Muscle of back (tissue), 13 donors: ENCODE measurements at places on chromosomes 12 and 14.

DNA sequence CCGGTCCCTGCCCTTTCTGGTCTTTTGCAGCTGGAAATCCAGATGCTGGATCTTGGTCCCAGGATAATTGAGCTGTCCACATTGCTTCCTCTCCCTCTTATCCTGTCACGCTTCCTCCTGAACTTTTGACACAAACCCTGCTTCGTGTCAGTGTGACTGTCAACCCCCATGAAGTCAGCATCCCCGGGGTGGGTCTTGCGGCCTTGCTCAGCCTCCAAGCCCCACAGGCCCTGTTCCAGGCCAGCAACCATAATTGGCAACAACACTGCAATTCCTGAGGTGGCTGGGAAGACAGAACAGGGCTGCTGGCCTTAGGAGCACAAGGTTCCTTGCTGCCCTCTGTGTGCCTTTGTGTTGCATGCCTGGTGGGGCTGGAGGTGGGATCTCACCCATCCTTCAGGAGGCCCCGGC is 74.9 kb downstream of the NTF3 start:
- peak; percentile 14 for DNase-seq

DNA sequence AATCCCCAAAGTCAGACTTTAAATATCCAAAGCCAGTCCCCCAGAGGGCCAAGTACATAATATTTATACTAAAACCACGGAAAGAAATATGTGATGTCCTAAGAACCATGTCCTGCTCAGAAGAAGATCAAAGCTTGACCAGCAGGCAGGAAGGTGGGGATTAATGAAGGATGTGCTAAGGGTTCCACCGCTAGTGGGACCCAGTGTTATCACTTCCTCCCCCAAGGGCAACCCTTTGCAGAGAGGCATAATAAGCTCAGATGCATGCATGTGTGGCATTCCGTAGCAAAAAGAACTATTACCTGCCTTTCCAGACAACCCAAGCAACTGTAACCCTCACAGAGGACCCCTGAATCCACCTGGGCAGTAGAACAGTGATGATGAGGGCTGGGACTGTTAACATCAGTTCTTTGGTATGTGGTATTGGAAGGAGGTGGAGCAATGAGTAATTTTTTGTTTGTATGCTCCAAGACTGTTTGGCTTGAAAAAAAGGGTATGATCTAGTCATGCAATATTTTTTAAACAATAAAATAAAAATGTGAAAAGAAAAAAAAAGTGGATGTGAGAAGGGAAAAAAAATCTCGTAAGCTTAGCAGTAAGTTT is 71.7 kb upstream of the ETV6 start:
- DNase-seq, result no peak

- peak; percentile 98 for DNase-seq
These were observed at the start of gene CORO1C for GRCh38 chr12:108731105-108731865. Gene CORO1C (minus strand): TSS chr12:108731518. CDS start chr12:108701318, 30,200 bp downstream.

DNA sequence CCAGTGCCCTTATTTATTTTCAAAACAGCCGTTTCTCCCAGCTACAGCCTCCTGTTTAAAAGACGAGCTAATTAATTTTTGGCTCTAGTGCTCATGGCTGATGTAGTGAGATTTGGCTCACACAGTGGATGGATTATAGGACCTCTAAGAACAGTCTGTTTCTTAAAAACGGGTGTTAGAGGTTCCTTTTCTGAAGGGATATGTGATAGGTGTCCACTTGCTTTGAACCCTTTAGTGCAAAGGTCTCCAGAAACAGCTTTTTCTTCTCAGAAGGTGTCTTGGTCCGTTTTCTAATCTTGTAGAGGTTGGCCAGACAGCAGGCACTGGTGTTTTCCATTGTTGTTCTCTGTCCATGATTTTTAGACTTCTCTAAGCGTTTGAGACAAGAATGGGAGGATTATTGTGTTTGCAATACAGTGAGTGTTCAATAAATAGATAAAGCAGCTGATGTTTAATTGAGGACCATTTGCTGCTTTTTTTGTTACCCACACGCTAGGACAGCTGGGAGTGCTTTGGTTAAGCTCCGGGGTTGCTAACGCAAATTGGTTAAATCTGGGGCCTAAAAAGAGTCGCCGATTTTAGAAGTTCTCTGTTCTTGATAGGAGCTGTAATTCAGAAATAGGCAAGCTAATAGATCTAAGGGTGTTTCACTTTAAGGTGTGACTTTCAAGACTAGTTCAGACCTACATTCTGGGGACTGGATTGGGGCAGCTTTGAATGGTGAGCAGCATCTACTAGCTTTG is 1.0 kb downstream of the BORCS5 start:
- no peak for DNase-seq

DNA sequence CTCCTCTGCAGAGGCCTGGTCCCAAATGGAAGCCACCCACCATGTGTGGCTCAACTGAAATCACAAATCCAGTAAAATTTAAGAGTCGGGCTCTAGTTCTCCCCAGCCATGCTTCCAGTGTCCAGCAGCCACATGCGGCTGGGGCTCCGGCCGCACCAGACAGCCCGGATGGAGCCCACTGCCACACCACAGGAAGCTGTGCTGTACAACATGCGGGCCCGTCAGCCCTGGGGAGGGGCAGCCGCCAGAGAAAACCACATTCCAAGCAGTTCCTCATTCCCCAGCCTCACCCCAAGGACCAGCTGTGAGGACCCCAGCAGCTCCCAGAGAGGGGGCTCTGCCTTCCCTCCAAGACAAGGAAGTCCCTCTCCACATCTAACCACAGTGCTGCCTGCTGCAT is 135.0 kb downstream of the NCOR2 start:
- DNase-seq, result no peak

- DNase-seq, result no peak
These were observed at the start of gene GMPR2 for GRCh38 chr14:24232645-24233537. Gene GMPR2 (plus strand): TSS chr14:24232929. CDS start chr14:24233254, 325 bp downstream.

GRCh38 chr12:34208331-34209258 is 186.3 kb downstream of the ALG10 start:
- no peak for DNase-seq

GRCh38 chr14:65453807-65454480 is 41.4 kb downstream of the FUT8 start:
- DNase-seq, result no peak

DNA sequence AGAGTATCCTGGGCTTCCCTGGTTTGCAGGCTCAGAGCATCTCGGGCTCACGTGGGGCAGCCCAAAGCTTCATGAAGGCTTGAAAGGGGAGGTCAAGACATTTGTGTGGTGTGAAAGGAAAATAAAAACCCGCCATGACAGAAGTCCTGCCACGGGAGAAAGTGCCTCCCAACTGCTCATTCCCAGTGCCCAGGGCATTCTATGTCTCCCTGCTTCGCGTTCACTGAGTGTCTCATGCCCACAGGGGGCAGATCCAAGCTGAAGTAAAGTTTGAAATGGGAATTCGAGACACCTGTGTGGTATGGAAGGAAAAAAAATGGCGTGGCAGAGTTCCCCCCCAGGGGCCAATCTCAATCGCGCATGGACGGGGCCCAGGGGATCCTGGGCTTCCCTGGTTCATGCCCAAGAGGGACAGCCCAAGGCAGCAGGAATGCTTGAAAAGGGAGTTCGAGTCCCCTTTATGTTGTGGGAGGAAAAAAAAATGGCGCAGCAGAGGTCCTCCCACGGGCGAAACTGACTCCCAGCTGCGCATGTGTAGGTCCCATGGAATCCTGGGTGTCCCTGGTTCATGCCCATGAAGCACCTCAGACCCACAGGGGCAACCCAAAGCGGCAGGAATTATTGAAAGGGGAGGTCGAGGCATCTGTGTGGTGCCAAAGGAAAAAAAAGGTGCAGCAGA is 576.7 kb downstream of the ALG10 start:
- no peak for DNase-seq

DNA sequence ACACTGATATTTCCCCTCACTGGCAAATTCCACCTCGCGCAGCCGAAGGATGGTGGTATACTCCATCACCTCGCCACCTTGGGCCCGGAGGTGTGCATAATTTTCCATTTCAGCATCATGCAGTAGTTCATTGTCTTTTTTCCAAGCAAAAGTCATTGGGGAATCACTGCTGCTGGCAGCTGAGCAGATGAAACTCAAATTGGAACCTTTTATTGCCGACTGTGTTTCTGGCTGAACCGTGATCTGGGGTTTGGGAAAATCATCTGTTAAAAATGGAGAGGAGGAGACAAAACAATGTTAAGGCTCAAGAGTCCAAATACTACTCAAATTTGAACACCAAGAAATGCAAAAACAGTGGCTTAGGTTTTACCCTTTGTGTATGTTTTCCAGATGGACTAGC is 39.7 kb downstream of the LRIG3 start:
- DNase-seq, result peak; percentile 40

DNA sequence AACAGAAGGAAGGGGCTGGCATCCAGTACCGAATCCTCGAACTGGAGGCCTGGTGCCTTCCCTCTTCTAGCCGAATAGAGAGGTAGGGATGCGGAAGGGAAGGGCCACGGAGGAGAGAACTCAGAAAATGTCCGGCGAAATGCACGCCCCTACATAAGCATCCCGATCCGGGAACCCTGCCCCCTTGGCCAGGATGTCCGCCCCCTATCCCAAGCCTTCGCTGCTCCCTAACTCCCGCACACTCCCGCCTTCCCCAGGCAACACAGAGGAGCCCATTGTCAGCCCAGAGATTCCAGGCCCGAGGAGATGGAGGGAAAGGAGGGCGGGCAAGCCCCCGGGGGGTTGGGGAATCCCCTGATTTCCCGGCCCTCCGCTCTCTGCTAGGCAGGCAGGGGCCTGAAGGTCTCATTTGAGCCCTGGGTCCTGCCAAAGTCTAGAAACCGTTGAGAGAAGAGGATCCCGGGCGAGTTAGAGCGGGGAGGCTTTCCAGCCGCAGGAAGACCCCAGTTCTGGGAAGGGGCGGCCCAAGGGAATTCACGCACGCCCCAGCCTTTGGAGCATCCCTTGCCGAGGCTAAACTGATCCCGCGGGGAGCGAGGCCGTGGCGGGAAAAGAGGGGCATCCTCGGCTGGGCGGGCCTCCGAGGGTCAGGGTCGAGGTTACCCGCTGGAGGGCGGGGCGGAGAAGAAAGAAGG is 569 bp upstream of the ARHGEF40 start:
- peak; percentile 86 for DNase-seq

- no peak for DNase-seq
These were observed at the start of gene OTX2 for GRCh38 chr14:56810147-56810719. Gene OTX2 (minus strand): TSS chr14:56810479. CDS start chr14:56805456, 5,023 bp downstream.

DNA sequence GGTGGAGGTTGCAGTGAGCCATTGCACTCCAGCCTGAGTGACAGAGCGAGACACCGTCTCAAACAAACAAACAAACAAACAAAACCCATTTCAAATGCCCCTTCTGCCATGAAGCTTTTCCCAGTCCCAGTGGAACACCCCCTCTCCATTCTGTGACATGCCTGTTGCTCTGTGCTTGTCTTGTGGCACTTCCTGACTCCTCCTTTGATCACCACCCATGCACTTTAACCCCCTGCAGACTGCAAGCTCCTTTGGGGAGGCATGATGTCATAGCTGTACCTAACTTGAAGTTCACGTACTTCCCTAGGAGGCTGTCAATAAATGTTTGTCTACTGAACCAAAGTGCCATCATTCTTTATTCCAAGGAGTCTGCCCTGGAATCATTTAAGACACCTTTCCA is 64.7 kb downstream of the TMCC3 start:
- no peak for DNase-seq

GRCh38 chr12:3920351-3921150 is 47.4 kb upstream of the PARP11 start:
- no peak for DNase-seq

DNA sequence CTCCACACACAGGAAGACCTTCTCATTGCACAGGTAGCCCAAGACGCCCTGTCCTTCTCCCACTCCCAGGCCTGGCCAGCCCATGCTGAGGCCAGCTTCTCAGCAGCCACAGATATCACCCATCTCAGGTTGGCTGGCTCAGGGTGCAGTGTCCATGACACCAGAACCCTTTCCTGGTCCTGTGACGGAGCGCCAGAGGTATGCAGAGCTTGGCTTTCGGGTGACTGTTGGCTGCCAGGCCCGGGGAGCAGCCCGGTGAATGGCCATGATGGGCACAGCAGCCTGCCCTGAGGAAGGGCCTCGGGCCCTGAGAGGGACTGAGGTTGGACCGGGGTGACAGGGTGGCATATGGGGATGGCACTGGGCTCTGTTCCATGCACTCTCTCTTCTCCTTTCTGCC is 173.4 kb downstream of the TSPAN9 start:
- no peak for DNase-seq

- no peak for DNase-seq
These were observed 55.9 kb downstream of the DYNC1H1 start for GRCh38 chr14:102020058-102020971.

- no peak for DNase-seq
These were observed 73.5 kb upstream of the SAV1 start for GRCh38 chr14:50741567-50741966.

DNA sequence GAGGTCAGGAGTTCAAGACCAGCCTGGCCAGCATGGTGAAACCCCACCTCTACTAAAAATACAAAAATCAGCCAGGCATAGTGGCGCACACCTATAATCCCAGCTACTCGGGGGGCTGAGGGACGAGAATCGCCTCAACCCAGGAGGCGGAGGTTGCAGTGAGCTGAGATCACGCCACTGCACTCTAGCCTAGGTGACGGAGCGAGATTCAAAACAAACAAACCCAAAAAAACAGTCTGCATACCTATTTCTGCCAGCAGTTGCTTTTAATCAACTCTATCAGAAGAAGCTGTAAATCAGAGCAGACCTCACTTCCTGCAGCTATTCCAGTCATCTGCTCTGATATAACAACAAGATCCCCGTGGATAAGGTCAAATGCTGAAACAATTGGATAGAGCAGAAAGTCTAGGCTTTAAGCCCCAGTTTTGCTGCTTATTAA is 50.5 kb downstream of the LIMA1 start:
- no peak for DNase-seq

- DNase-seq, result no peak
These were observed 20.5 kb downstream of the OR10P1 start for GRCh38 chr12:55657212-55657611.
